ENCODE measurements at places on chromosomes 12 and 14. TPM values are rescaled to one million over a fixed set of nuclear protein-coding genes. Genes with fewer than 3 reads are reported as not detected.

The TAS2R50 gene
- total RNA-seq = 1.1 TPM

The SYNDIG1L gene
- total RNA-seq = not detected

The GZMH gene
- total RNA-seq = 35.8 TPM

The KLRC1 gene
- total RNA-seq = 17.8 TPM

The PAWR gene
- 5.2 TPM for total RNA-seq

The FOXM1 gene
- 130 TPM for total RNA-seq

The INF2 gene
- 63.6 TPM for total RNA-seq

The SERPINA9 gene
- total RNA-seq = not detected

The LGMN gene
- total RNA-seq = 0.63 TPM

The G2E3 gene
- 37.7 TPM for total RNA-seq

The NKX2-1 gene
- total RNA-seq = not detected

The MMP17 gene
- not detected for total RNA-seq

The FAM222A gene
- 1.6 TPM for total RNA-seq

The PRB2 gene
- not detected for total RNA-seq

The TCL1A gene
- not detected for total RNA-seq

The UNG gene
- 53.7 TPM for total RNA-seq

The GSKIP gene
- total RNA-seq = 15.0 TPM

The FAM186B gene
- not detected for total RNA-seq

The ASIC1 gene
- total RNA-seq = 28.3 TPM

The RGS6 gene
- 1.5 TPM for total RNA-seq

The FLVCR2 gene
- 5.8 TPM for total RNA-seq

The TMEM229B gene
- total RNA-seq = 5.1 TPM

The HOXC13 gene
- not detected for total RNA-seq

The GZMB gene
- total RNA-seq = 2,662 TPM

The INSM2 gene
- total RNA-seq = not detected

The HCAR1 gene
- 0.06 TPM for total RNA-seq

The VPS29 gene
- 132 TPM for total RNA-seq

The LRFN5 gene
- total RNA-seq = not detected

The NTN4 gene
- not detected for total RNA-seq

The GPR132 gene
- 47.4 TPM for total RNA-seq

The FOXN4 gene
- total RNA-seq = not detected

The DHRS4L2 gene
- 19.4 TPM for total RNA-seq

Data from activated CD8-positive, alpha-beta memory T cell treated with anti-CD3 and anti-CD28 coated beads, Interleukin-2, amount 10 ng/mL, durations not matched to agents 7 days and 5 days (primary cell).